ENCODE measurements at places on chromosomes 1 and 21.

- DNase-seq: no peak
These were observed 725.8 kb downstream of the MRPL39 start for GRCh38 chr21:24881506-24881905.

DNA sequence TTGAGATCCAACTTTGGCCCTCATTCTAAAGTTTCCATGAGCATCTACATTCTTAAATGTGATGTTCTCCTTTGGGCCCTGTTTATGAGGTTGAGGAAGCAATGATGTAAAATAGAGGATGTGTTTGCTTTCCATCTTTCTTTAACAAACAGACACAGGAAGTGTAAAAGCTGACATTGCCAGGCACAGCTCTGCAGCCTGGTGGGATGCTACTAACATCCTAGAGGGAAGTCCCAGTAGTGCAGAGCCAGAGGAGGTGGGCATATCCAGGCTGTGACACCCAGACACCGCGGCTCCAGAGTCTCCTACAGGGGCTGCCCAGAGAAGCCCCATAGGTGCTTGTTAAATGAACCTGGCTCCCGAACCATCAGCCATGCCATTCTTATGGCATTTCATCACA lies 16.2 kb downstream of the OLFML2B start:
- DNase-seq: no peak

- no peak for DNase-seq
These were observed 35.6 kb upstream of the PCBP3 start for GRCh38 chr21:45607909-45608295.

- no peak for DNase-seq
These were observed 19.0 kb downstream of the MAPKAPK2 start for GRCh38 chr1:206703661-206704060.

DNA sequence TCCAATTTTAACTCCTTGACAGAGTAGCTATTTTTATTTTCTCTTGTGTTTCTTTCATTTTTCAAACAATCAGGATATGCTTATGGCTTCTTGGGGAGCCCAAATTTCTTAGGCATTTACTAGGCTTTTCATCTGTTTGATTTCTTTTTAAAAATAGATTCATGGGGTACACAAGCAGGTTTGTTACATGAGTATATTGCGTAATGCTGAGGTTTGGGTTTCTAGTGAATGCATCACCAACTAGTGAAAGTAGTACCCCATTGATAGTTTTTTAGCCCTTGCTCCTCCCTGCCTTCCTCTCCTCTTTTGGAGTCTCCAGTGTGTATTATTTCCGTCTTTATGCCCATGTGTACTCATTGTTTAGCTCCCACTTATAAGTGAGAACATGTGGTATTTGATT lies 190.7 kb downstream of the CENPF start:
- DNase-seq: no peak

DNA sequence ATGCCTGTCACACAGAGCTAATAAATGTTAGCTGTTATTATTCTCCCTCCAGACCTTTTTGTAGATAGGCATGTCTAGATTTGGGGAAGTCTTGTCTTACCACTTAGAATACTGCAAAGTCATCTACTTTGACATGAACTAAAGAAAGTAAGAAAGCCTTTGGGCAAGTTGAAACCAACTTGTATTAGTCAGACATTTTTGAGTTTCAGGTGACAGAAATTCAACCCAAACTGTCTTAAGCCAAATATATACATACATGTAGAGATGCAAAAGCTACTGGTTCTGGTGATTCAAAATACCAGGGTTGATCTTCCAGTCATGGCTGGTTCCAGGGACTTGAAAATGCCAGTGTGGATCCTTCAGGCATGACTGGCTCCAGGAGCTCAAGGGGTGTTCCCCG lies 276.8 kb upstream of the TMEM51 start:
- DNase-seq: no peak

DNA sequence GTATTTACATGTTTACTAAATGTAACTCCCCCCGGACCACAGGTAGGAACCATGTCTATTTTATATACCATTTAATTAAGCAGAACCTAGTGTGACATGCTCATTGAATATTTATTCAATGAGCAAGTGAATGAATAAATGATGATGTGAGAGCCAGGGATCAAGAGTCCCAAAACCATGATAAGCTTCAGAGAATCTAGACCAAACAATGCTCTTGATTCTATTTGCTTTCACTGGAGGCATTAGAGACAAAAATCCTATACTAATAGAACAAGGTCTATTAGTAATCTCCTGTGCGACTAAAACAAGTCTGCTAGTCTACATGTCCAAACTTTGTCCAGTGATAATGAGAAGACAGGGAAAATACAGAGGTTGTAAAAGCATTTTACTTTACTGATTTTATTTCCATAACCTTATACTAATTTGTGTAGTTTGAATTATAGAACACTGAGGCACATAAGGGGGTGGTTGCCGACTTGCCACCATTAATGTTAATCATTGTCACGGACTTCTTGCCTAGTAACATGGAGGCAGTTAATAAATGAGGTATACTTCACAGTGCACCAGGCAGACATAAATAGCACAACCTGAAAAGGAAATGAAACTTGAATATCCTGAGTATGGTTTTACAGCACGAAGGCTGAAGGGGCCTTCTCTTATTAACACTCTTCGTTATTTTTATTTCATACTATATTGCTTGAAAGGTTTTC lies 69.8 kb downstream of the TBX15 start:
- no peak for DNase-seq

GRCh38 chr1:32405672-32406467 lies 11.6 kb upstream of the BSDC1 start:
- DNase-seq: no peak

DNA sequence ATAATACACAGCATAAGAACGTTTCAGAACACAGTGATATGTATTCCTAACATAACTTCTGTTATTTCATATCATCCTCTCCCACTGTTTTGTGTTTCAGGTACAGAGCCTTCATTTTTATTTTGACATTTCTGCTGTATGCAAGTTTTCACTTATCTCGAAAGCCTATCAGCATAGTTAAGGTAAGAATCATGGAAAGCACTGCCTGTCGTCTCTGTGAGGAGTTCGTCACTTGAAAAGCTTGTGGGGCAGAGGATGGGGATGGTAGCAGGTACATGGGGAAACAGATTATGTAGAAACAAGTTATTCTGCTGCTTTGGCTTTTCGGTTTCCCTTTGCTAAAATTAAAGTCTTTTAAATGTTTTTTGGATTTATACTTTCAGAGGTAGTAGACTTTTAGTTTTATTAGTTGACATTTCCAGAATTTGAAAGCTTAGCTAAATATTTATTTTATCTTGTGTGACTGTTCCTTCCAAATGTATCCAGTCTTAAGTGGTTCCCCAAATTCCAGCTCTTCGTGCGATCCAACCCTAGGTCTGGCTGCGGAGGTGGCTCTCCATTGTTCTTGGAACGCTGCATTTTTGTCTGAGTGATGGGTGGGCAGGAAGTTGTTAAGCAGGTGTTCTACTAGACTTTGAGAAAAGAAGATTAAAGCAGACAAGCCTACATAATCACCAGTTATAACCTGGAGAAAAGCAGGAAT lies 12.2 kb downstream of the SLC37A1 start:
- DNase-seq: no peak

DNA sequence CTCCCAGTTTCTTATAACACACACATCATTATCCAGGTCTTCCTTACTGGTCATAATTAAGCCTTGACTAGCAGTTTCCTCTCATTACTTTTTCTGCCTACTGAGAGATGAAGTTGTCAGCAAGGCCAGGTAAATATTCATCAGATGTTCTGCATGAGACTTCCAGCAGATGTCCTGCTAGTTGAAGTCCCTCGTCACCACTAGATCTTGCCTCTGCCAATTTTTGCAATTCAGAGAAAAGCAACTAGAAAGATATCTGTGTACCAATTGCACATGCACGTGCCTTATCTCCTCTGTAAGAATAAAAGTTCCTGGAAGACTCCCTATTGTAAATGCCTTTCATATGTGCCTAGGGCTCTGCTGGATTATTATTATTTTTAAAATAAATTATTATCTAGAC lies 18.3 kb downstream of the ACKR1 start:
- no peak for DNase-seq

DNA sequence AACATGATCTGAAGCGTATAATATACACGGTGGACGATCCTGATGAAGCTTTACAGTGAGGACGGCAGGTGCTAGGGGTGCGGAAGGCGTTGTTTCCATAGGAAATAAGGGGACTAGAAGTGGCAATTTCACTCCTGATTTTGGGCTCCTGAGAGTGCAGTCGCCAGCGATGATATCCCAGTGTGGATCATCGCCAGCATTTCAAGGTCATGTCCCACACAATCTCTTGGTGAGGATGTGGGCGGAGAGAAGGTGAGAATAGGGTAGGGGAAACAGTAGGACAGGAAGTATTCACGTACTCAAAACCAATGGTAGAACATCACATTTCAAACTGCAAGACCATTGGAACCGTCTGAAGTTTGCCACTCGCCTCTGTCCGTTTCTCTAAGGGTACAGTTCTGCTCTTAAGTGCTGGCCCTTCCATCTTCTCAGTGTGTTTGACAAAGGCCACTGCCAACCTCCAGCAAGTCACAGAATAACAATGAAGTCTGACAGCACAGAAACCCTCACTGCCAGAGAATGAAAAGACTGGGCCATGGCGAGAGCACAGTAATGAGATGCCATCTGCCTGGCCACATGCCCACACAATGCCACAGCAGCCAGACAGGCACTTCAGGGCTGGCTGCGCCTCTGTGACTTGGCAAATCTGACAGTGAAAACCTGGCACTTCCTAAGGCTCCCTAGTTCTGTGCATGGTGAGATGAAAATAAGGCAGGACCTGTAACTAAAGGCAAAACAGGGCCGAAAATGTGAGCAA lies 27.9 kb downstream of the PCSK9 start:
- peak; percentile 74 for DNase-seq
